ENCODE measurements at places on chromosomes 3 and 15.
A peak's percentile ranks its signal among the peaks of the same experiment; 100 is the strongest.

- DNase-seq = peak; percentile 46
Observed at GRCh38 chr3:184656829-184657681, 54.8 kb downstream of the MAGEF1 start.

DNA sequence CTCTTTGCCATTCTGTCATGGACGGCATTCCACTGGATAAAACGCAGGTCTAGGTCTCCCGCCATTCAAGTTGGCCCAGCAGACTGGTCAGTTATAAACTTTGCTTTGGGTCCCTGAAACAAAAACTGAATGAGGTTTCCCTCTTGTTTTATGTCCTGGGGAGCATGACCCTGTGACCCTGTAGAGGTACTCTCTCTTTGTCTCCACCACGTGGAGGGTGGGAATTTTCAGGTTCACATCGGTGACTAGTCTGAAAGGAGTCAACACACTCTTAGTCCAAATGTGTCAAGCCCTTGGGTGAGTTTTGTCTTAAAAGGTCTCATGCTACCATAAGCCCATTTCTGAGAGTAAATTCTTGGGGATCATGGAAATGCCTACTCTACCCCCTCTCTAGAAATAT lies 139.9 kb downstream of the PLCH1 start:
- no peak for DNase-seq

DNA sequence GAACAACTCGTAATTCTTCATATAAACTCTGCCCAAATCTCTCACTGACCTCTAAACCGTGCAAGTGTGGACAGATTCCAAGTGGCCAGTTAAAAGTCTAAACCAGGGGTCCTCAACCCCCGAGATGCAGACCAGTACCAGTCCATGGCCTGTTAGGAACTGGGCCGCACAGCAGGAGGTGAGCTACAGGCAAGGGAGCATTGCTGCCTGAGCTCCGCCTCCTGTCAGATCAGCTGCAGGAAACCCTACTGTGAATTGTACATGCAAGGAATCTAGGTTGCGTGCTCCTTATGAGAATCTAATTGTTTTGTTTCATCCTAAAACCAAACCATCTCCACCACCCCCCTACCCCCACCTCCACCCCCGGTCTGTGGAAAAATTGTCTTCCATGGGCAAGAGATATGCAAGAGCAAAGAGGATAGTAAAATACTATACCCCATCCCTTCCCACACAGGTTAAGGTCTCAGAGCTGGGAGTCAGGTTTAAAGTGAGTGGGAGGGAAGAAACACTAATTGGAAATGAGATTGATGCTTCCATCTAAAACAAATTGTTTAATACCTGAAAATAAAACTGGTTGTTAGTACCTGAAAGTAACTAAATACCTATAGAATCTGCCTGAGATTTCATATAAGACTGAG lies 54.0 kb downstream of the POLQ start:
- DNase-seq = no peak

GRCh38 chr3:15427182-15427880 lies at the start of the genes EAF1 and METTL6:
Gene EAF1, plus strand, starts transcription at chr3:15427598. Its CDS starts 182 bp downstream, at chr3:15427780.
Gene METTL6, minus strand, starts transcription at chr3:15427544. Its CDS starts 1,033 bp downstream, at chr3:15426511.
- peak; percentile 92 for DNase-seq

DNA sequence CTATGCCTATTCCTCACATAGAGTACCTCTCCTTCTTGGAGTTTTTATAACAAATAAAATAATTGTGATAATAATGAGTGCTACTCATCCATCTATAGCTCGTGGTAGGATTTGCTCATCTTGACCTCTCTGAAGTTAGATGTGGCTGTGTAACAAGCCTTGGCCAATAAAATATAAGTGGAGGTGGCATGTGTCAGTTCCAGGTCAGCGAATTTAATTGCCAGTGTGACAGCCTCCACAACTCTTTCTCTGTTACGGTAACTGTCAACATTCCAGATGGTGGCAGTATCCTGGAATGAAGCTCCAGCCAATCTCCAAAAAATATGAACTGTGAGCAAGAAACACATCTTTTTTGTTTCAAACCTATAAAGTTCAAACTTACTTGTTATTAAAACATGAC lies 13.8 kb downstream of the CLRN1 start:
- DNase-seq = no peak

DNA sequence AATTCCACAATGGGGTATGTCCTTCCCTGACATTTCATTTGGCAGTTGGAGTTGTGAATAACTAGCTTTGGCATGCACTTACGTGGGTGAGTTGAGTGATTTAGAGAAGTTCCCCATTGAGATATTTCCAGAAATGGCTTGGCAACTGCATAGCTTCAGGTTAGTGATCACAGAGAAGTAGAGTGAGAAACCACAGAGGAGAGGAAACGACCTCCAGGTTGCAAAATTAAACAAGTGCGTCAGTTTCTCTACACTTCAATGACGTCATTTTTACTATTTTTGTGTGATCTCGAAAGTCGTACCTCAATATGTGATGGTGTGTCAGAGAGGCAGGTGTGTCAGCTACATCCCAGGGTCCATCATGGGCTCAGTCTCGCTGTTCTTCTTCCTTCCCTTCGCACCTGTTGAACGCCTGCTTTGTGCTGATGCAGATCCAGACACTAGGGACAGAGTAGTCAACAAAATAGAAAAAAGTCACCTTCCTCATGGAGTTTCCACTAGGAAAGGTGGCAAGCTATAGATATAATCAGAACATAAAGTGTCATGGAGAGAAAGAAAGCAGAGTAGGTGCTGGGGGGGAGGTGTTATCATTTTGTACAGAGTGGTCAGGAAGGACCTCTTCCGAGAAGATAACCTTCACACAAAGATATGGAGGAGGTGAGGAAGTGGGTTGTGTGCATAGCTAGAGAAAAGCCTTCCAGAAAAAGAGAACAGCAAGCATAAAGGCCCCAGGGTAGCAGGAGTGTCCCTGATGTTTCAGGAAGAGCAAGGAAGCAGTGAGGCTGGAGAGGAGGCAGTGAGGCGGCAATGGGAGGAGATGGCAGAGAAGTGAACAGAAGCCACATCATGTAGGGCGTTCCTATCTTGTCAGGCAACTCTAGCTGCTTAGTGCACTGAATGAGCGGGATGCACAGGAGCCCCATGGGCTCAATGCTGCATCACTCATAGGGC lies 75.6 kb downstream of the MCTP2 start:
- peak; percentile 52 for DNase-seq

DNA sequence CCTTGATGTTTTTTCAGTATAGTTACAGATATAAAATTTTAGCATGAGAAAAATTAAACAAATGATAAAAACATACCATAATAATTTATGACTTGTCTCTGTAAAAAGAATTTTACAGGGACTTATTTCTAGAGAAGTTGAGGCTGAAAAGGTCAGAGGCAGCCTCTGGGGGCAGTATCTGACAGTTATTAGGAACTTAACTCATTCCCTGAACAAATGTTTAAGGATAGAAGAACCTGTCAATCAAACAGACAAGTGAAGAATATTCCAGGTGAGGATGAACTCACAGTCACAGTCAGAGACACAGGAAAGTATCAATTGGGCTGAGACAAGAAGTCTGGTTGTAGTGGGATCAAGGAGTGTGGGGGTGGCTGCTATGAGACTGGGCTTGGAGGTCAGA lies 7.3 kb downstream of the MYLK start:
- DNase-seq = no peak

GRCh38 chr3:47635536-47635935 lies 56.9 kb upstream of the CSPG5 start:
- no peak for DNase-seq
